ENCODE measurements at places on chromosomes 7 and 10.

DNA sequence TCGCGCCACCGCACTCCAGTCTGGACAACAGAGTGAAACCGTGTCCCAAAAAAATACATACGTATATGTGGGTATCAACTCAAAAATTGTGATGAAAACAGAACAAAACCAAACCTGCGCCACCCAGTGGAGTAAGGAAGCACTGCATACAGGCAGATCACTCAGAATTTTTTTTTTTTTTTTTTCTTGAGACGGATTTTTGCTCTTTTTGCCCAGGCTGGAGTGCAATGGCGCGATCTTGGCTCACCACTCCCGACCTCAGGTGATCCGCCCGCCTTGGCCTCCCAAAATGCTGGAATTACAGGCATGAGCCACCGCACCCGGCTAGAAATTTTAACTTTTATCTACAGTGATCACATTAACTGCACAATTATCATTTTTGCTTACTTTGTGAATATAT is 9.1 kb upstream of the TMEM236 start:
- peak; percentile 74 for DNase-seq

GRCh38 chr10:91632671-91633550 is at the start of gene PPP1R3C:
Gene PPP1R3C (minus strand): TSS chr10:91633071. CDS start chr10:91632969, 102 bp downstream.
- DNase-seq = peak; percentile 49

- DNase-seq = no peak
These were observed 34.7 kb upstream of the HPS1 start for GRCh38 chr10:98481404-98481945.

- DNase-seq = peak; percentile 20
These were observed at the start of gene GLI3 for GRCh38 chr7:42236976-42237810. Gene GLI3 (minus strand): TSS chr7:42237209. CDS start chr7:42223253, 13,956 bp downstream.

DNA sequence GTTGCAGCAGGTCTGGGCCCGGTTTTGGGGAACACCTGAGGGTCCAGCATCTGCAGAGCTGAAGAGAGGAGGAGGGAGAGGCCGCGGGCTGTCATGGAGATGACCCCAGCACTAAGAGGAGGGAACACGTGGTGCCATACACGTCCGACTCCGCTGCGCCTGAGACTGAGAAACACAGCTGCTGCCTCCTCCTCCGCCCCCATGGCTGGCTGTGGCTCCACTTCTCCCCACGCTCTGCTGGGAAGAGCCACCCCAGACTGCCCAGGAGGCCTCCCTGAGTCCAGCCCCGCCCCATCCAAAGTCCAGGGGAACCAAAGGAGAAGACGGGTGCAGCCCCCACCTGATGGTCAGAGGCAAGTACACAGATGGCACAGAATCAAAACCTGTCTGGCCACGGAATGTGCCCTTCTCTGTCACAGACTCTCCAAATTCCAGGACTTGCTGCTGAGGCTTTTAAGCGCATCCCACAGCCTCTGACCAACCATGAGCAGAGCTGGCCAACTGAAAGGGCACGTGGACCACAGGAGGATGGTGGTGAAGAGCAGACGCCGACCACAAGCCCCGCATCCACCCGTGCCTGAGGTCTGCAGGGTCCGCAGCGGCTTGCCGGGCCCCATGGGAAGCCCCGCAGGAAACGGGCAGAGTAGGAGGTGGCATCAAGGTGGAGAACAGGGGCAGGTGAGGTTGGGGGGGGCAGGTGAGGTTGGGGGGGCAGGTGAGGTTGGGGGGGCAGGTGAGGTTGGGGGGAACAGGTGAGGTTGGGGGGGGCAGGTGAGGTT is 24.0 kb downstream of the STK32C start:
- no peak for DNase-seq

GRCh38 chr7:55192723-55193122 is 172.4 kb upstream of the LANCL2 start:
- no peak for DNase-seq

- DNase-seq = no peak
These were observed 29.6 kb downstream of the ARHGAP21 start for GRCh38 chr10:24694086-24694485.

DNA sequence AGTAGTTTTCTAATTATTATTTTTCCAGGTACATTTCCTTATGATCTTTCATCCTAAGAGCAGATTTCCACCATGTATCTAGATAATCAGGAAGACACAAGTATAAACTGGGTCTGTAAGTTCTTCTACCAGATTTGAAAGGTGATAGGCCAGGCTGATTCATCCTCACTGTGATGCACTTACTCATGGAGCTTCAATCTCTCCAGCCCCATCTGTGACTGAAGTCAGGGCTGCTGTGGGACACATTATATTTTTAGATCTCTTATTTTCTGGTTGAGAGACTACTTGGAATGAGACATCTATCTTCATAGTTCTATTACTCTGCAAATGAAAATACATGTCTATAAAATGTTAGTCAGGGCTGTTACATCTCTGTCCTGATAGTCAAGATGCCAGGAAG is 85.5 kb upstream of the SLC25A13 start:
- DNase-seq = no peak

DNA sequence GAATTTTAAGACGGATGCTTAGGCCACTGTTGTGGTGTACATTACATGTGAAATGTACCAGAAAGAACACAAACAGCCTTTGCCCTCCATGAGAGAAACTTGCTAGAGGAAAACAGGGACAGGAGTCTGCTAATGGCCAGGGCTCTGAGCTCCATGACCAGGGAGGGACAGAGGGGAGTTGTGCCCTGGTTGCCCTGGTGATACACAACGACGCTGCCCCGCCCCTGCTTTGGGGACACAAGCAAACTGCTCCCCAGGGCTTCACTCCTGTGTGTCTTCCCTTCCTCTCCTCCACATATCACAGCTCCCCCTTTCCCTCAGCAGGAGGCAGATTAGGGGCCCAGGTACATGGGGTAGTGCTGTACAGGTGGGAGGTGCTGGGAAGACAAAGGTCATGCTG is 36.2 kb downstream of the AMPH start:
- DNase-seq = no peak
